ENCODE measurements at places on chromosomes 11 and 22. TPM values are rescaled to one million over a fixed set of nuclear protein-coding genes. Genes with fewer than 3 reads are reported as not detected.

DNA sequence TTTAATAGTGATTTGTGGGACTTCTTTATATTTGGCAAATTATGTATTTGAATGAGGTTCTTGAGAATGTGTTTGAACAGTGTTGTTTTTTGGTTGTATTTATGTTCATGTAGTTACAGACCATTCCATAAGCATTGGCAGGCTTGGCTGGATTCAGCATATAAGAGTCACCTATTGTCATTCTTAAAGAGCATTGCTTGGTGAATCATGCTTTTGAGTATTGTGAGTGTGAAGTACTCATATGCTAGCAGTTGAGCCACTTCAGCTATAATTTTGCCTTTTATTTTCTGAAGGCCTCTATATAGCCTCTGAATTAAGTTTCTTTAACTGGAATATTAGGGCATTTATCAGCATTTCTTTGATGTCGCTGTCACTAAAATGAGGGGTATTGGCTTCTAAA lies 110.0 kb upstream of the GAL start:
- no peak for DNase-seq

GRCh38 chr11:119338965-119339588 lies 1.6 kb downstream of the C1QTNF5 start:
- DNase-seq: peak; percentile 77

DNA sequence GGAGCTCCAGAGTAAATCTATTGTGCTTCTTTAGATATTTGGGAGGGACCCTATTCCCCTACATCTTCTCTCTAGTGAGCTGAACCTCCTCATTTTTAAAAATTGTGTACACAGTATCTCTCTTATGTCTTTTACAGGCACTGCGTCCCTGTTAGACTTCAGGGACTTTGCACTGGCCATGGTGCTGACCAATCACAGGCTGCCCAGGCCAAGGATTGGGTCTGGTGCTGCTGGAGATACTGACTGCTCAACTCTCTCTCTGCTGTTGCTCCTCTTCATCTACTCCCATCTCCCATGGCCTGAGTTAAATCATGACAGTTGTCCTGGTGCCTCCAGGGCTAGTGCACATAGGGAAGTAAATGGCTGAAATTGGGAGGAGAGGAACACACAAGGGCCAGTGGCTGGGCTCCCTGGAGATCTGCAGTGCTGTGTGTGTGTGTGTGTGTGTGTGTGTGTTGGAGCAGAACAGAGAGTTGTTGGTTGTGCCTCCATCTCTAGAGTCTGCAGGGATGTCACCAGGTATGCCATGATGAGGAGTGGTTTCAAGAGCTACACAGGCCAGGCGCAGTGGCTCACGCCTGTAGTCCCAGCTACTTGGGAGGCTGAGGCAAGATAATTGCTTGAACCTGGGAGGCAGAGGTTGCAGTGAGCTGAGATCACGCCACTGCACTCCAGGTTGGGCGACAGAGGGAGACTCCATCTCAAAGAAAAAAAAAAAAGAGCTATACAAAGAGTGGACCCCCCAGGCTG lies 155.3 kb downstream of the ST3GAL4 start:
- DNase-seq: no peak

- DNase-seq: no peak
These were observed 49.4 kb downstream of the SLC25A17 start for GRCh38 chr22:40769761-40770160.

- DNase-seq: no peak
These were observed 101.1 kb downstream of the NELL1 start for GRCh38 chr11:20770414-20770946.

- DNase-seq: no peak
These were observed 283.0 kb downstream of the DDX10 start for GRCh38 chr11:108947654-108948570.

Gene SLC17A6
- total RNA-seq: not detected

Gene BIRC3
- total RNA-seq: 110 TPM

Gene PRAME
- total RNA-seq: 1.7 TPM
